ENCODE measurements at places on chromosomes 11 and 22.

DNA sequence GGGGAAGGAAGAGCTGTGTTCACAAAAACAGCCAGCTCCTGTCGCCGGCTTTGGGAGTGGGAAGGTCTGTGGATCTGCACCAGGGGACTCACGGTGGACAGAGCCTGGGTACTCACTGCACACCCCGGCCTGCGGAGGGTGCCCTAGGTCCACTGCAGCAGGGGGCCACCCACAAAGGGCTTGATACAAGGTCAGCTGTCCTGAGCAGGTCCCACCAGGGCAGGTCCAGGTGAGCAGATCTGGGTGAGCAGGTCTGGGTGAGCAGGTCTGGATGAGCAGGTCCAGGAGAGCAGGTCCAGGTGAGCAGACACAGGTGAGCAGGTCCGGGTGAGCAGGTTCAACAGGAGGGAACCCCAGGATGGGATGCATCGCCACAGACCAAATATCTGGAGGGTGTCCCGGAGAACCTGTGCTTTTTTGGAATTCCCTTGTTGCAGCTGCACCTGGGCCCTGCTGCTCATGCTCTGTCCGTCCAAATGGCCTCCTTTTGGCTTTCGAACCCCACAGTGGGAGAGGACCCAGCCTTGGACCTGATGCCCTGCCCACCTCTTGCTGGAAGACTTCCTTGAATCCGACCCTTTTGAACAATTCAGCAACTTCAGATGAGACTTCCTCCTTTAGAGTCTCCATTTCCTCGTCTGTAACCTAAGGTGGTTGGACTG, 485.3 kb downstream of the TBC1D22A start:
- DNase-seq, result peak; percentile 12

DNA sequence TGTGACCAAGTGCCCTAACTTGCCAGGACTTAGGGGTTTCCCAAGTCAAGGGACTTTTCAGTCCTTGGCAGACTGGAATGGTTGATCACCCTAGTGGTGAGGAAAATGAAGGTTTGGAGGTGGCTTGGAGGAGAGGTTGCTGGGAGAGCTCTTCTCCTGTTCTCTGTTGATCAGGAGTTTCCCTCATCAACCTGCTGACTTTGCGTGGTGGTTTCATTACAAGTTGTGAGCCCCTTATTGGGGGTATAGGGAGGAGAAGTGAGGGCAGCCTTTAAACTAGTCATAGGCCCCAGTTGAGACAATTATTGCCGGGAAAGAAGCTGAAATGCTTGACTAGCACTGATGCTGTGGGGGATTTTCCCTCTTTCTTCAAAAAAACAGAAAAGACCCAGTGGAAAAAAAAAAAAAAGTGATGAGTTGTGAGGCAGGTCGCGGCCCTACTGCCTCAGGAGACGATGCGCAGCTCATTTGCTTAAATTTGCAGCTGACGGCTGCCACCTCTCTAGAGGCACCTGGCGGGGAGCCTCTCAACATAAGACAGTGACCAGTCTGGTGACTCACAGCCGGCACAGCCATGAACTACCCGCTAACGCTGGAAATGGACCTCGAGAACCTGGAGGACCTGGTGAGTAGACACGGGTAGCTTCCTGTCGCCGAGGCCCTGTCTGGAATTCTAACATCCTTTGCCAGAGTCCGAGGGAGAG, at the start of gene CXCR5:
Gene CXCR5, plus strand, starts transcription at position 525 of the 704 bp plus-strand sequence. Its CDS starts 50 bp downstream, at position 575.
- peak; percentile 94 for DNase-seq

DNA sequence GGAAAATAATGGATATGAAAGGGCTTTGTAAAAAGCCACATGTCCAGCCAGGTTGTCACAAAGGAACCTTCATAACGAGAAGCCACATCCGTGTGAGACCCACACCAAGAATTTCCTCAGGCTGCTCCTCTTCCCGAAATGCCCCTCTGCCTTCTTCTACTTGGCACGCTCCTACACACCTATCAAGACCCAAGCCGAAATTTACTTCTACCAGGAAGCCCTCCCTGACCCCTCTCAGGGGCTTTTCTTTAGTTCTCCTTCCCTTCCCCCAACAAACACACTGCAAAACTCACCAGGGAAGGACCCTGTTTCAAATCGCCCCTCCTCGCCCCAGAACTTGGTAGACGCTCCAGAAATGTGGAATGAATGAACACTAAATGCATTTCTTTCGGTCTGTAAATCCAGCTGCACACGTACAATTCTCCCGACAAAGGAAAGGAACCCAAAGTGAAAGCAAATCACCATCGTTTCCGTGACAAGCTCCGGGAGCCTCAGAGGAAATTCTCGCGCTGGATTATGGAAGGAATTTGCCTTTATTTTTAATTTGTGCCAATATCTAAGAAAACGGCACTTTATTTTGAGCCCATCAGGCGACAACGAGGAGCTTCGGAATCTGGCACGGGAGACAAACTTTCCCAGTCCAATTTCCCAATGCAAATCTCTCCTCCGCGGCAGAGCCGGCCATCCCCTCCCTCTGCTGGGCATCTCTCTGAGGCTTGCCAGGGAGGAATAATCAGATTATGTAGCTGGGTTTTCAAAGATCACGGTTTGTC, 13.2 kb upstream of the SHISAL1 start:
- DNase-seq, result peak; percentile 58

DNA sequence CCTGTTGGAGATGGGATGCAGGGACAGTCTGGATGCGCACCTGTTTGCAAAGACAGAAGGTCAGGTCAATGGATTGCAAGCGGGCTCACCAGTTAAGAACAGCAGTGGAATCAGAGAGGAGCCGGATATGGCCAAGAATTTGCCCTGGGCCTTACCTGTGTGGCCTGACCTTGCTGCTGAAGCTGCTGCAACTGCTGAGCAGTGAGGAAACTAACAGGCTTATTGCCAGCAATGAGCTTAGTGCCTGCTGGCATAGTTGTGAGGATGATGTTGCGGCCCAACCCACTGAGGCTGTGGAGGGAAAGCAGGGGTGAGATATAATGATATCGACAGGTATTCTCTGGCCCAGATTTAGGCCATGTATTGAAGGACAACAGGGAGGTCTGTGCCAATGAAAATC, 30.6 kb downstream of the NFRKB start:
- DNase-seq, result no peak

DNA sequence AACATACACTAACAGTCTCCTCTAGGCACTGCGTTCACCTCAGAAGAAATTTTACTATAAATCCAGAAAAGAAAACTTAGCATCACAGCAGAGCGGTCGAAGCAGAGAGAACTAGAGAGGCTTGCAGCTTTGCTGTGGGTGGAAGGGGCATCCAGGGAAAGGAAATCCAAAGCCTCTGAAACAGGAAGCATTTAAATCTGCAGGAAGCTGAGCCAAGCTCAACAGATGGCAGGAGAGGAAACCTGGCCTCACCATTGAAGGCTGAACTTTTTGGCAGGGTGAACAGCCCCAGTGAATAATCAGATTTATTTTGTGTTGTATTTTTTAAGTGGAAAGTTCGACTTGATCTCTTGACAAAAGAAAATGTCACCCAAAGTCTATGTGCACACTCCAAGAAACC, 858.1 kb downstream of the OPCML start:
- no peak for DNase-seq

GRCh38 chr11:61897387-61898246, 6.3 kb upstream of the FADS3 start:
- DNase-seq, result peak; percentile 82

DNA sequence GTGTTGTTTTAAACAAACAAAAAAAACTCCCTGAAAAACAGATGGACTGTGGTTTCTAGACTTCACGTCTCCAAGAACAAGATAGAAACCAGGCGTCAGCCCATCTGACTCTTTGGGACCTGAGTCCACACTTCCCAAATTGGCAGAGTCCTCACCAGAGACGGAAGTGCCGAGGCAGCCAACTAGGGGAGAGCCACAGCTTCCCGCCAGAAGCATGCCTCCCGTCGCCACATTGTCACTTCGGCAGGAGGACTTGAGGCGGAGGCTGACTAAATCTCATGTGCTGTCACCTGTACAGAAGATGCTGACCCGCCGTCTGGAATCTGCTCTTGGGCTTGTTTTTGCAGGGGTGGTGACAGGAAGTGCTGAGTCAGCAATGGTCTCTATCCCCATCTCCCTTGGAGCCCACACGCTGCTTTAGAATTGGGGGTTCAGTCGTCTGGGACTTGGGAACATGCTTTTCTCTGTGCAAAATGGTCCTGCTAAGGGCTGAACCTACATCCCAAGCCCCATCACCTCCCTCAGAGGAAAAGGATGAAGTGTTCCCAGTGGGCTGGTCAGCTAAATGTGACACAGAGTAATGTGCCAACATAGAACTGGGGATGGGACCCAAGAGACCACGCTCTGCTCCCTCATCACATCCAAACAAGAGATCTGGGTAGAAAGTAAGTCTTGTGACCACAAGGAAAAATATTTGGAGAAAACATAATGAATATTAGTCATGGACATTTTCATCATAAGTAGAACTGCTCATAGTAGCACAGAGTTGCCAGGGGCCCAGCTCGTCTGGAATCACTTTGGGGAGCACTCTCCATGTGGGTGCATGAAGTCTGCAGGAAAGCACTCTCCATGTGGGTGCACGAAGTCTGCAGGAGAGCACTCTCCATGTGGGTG, 152.9 kb downstream of the SNX19 start:
- DNase-seq, result no peak
